NCI-H446 (cell line): ENCODE measurements at places on chromosomes 7 and 10.

GRCh38 chr10:123835575-123835974, 56.0 kb downstream of the CPXM2 start:
- DNase-seq = no peak

DNA sequence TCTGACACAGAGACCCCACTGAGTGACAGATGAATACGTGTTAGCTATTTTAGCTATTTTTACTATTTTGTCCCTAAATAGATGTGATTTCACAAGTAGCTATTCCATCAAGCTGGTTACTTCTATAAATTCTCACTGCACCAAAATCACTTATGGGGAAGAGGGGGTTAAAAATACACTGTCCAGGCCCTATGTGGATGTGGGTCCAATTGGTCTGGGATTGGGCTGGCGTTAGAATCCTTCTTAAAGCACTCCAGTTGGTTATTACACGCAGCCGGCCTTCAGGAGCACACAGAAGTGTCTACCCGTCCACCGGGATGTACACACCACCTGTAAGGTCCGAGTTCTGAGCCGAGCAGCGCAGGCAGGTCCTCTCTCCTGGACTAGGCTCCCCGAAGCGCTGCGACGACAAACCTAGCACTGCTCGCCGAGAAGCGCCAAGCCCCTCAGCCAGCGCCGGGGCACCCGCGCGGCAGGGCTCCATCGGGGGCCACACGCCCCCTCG, 222.3 kb upstream of the MKLN1 start:
- DNase-seq = no peak

GRCh38 chr10:122082616-122083477, 93.9 kb downstream of the TACC2 start:
- DNase-seq = peak; percentile 39

GRCh38 chr10:66917104-66917503, 8.7 kb upstream of the LRRTM3 start:
- no peak for DNase-seq

GRCh38 chr10:14654821-14655382, 119.8 kb downstream of the FAM107B start:
- no peak for DNase-seq

GRCh38 chr10:131056781-131057180, 254.7 kb downstream of the TCERG1L start:
- no peak for DNase-seq

GRCh38 chr10:124911124-124912067, 30.5 kb upstream of the ZRANB1 start:
- no peak for DNase-seq

- no peak for DNase-seq
These were observed 1.9 kb downstream of the PLA2G12B start for GRCh38 chr10:72952642-72953158.

- no peak for DNase-seq
These were observed 1.6 kb downstream of the FAM24A start for GRCh38 chr10:122911889-122912484.

DNA sequence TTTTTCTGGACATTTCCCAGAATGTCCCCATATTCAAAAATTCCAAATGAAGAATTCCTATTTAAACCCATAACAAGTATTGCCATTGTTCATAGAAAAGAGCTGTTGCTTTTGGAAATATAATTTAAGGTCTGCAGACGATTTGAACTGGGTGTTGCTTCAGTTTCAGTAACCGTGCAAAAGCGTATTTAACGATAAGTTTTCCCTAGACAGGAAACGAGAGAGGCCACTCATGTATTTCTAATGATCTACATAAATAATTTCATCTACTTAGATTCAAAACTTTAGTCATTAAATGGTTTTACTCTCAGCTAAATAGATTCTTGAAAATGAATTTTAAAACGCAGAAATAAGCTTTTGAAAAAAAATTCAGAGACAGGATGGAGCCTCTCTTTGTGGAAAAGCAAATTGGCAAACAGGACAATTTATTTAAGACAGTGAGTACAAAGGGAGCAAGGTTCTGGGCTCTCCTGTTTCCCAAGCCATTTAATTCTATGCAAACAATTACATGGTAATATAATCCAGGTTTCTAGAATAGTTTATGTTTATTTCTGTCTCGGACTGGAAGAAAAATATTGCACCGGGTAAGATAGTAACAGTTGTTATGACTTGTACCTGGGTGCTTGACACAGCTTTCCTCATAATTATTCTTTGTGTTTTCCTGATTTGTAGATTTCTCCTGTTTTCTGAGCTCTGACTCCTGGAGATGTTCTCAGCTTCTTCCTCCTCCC, 263.0 kb downstream of the BAMBI start:
- DNase-seq = no peak

- DNase-seq = no peak
These were observed 14.1 kb downstream of the PFKP start for GRCh38 chr10:3081383-3081981.
